ENCODE measurements at places on chromosomes 6 and 20. TPM values are rescaled to one million over a fixed set of nuclear protein-coding genes. Genes with fewer than 3 reads are reported as not detected.

DNA sequence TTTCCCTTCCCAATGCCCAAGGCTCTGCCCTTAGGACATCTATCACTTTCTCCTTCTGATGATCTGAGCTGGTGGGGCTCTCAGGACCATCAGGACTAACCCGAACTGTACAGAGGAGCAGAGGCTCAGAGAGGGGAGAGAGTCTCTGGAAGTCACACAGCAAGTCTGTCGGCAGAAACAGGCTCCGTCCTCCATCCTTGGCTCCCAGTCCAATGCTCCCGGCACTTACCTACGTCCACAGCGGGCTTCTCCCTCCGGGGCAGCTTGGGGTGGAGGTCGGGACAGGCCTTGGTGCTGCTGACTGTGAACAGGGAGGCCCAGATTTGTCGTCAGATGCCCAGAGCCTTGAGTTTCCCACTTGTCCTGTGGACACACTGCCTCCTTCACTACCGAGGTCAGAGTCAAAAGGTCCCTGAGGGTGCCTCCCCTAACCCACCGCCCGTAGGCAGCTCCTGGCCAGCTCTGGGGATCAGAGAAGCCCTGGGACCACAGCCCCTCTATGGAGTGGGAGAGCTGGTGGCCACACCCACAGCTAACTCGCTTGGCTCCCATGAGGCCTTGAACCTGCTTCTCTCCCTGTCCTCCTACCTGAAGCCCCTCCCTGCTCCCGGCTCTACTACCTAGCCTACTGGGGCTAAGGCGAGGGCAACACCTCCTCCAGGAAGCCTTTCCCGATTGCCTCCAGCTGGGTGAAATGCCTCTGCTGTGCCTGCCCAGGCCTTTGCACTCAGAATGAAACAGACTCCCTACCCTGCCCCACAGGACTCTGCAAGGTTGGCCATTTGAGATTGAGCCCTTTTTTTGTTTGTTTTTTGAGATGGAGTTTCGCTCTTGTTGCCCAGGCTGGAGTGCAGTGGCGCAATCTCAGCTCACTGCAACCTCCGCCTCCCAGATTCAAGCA lies 22.6 kb downstream of the VSTM2L start:
- no peak for DNase-seq

DNA sequence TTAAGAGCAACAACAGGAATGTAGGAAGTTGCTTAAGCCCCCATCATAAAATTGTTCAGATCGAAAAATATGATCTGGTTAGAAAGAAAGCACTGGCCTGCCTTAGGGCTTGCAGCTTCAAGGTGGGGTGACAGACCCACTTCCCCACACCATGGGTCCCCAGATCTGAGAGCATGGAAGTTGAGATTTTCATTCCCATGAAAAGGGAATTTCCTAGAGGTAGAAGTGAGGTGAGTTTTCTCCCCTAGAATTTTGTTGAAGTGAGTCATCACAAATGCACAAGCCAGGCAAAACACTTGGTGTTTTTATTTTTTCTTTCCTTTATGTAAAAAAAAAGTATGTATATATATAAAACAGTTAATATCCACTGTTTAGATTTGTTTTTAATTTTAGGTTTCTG lies 213.6 kb upstream of the SUPT3H start:
- no peak for DNase-seq

GRCh38 chr6:105789935-105790334 lies 296.2 kb upstream of the PRDM1 start:
- DNase-seq, result no peak

DNA sequence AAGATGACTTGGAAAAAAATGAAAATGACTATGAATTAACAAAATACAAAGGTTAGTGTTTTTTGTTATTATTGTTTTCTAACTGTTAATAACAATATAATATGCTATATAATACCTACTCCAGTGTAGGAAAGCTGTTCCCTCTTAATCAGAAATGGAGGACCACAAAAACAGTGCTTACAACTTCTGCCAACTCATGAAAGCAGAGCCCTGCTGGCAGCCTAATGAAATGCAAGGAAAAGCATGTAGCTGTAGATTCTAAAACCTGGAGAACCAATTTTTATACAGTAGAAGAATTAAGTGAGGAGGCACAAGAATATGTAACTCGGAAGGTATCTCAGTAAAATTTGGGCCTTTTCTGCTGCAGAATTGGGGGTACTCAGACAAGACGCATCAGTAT lies 29.4 kb downstream of the PHIP start:
- peak; percentile 28 for DNase-seq

DNA sequence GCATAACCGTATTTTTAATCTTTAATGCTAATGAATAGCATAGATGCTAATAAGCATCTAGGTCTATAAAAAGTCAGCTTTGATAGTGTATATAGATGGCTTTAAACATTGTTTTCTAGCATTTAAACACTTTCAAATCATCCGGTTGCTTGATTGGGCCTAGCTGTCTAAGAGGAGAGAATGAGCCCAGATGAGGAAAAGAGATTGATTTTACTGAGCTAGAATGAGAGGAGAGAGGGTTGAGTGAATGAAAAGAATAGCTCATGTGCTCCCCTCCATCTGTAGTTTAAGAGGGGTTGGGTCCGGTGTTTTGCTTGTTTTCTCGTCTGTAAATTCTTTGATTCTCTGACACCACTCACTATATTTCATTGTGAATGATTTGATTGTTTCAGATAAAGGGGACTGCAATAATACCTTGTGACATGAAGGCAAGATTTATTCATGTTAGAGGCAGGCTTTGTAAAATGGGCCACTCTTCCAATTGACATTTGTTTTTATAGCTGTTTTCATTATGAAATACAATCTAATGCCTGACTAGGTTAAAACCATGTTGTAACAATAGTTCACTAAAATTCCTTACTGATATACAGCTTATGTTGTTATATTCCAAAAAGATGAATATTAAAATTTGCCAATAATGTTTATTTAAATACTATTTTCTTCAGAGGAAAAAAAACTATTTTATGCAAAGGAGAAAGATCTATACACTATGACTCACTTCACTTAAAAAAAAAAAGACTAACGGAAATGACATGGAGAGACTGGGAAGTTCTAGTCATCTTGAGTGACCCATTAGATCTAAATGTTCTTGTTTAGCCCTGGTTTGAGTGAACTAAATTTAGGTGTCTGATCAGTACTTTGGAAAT lies 3.2 kb downstream of the PTPN1 start:
- no peak for DNase-seq

DNA sequence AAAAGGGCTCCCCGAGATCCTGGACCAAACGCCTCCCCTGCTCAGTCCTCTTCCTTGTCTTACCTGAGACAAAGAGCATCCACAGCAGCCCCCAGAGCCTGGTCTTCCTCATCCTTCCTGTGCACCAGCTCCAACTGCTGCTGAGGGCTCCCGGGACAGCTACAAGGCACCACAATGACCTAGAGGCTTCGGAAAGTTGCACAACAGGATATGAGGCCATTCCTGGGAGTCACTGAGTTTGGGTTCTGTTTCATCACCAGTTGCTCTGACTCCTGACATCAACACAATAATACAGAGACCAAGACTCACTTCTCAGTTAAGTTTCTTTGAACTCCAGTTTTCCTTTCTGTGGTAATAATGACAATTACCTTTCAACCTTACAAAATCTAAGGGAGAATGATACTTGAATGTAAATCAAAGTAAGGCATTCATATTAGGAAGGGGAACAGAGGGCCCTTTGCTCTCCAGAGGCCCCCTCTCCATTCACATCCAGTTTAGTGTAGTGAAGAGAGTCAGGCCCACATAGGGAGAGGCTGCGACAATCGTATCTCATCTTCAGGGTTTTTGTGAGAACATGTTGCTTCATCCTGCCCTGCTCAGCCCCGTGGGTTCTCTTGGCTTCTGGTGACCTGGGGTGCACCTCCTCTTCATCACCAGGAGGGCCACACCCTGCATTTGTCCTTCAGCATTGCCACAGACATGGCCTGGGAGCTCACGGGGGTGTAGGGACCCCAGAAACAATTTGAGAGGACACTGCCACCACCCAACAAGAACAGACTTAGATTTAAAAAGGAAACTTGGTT lies at the start of gene TREM1:
Gene TREM1 (minus strand): TSS at position 139 of the 803 bp plus-strand sequence. CDS start 27 bp downstream, at position 112.
- DNase-seq, result peak; percentile 5

GRCh38 chr6:167005350-167006159 lies 6.4 kb downstream of the CEP43 start:
- peak; percentile 75 for DNase-seq

DNA sequence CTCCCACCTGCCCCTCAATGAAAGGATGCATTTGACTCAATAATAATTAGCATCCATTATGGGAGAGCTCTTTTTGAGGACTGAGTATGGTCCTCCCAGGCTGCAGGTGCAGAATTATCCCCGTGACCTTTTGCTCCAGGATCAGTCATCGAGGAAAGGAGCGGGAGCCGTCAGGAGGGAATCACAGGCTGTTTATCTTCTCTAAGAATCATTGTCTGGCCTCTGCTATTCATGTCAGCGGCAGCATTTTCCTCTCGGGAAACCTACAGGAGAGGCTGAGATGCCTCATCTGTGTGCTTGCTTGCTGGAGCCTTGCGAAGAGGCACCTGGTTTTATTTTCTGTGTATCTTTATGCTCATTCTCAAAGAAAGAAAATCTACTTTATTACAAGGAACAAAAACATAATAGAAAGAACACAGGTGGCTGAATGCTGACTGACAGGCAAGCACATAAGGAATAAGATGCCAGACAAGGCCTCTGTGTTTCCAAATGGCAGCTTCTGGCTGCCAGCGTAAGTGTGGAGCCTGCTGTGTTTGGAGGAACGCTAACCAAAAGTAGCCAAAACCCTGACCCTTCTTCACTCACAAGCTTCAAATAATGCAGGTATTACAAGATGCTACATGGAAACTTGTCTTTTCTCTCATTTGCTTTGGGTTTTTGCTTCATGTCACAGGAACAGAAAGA lies 539.1 kb upstream of the MARCKS start:
- DNase-seq, result no peak

The ISM1 gene
- not detected for polyA plus RNA-seq

GRCh38 chr6:5684320-5685053 lies 322.2 kb downstream of the NRN1 start:
- DNase-seq, result no peak

The SRMS gene
- polyA plus RNA-seq, result 0.18 TPM

- no peak for DNase-seq
Measured at GRCh38 chr20:57620999-57621398, 773 bp upstream of the ZBP1 start.

The CYP39A1 gene
- not detected for polyA plus RNA-seq

The ENPP4 gene
- 14.4 TPM for polyA plus RNA-seq

The C20orf96 gene
- polyA plus RNA-seq, result 8.7 TPM

DNA sequence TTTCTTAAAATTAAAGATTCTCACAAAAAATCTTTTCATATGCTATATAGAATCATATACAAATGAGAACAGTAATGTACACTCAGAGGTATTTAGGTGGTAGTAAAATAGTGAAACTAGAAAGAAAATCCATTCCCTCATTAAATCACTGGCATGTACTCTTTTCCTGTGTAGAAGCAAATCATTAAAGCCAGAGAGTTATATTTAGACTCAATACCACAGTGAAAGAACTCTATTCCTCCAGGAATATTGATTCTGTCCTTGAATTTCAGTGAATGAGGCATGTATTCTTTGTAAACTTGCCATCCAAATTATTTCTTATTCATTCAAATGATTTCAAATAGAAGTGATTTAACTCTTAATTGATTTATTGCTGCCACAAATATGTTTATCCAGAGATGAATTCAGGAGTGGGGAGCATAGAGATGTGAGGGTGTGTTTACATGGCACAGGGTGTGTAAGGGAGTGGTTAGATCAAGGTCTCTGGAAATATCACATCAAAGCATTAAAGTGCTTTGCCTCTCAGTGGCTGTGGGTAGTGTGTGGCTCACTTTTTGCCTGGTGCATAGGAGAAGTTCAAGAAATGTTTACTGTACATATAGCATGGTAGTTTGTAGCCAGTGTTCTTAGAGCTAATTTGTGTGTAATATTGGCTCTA lies 141.2 kb downstream of the FAM83B start:
- DNase-seq, result peak; percentile 89

GRCh38 chr6:46757214-46757596 lies 10.5 kb downstream of the ANKRD66 start:
- DNase-seq, result no peak

DNA sequence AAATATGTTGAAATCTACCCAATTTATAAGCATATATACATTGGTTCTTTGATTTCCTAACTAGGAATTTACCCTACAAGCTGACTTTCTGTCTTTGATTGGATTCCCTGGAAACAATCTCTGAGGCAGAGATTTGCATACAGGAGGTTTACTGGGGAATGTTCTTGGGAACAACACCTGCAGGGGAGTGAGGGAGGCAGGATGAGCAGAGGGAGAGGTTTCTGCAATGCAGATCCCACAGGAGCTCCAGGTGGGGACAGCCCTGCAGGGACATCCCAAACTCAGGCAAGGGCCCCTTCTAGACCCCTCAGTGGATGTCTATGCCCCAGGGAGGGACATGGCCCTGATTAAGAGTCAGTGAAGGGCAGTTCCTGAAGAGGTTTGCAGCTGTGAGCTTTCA lies 95.2 kb upstream of the CCDC167 start:
- no peak for DNase-seq

The GHRH gene
- polyA plus RNA-seq, result not detected

- no peak for DNase-seq
Measured at GRCh38 chr6:7624796-7625710, 35.1 kb downstream of the SNRNP48 start.

The SIRPD gene
- not detected for polyA plus RNA-seq

DNA sequence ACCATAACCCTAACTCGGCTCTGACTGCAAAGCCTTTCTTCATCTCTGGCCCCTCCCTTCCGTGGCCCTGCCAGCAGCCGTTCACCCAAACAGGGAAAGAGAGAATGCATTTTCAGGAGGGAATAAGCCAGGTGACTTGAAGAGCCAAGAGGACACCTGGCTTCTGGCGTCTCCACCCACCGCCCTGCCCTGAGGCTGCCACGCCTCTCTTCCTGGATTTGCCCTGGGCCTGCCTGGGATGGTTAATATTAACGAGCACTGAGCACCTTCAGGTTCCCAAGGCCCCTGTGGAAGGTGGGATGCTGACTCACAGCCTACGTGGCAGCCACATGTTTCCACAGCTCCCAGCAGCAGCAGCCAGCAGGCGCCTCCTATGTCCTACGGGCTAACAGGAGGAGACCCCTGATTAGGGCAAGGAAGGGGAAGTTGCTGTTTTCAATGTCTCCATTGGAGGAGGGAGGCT lies 138.0 kb upstream of the RREB1 start:
- DNase-seq, result peak; percentile 97

GRCh38 chr6:36023996-36024795 lies at the start of gene SLC26A8:
Gene SLC26A8, minus strand, starts transcription at chr6:36024641. Its CDS starts 4,934 bp downstream, at chr6:36019707.
- DNase-seq, result peak; percentile 38

Data from small intestine (tissue), 16 donors.